ENCODE measurements at places on chromosomes 11 and 22.
A peak's percentile ranks its signal among the peaks of the same experiment; 100 is the strongest.

DNA sequence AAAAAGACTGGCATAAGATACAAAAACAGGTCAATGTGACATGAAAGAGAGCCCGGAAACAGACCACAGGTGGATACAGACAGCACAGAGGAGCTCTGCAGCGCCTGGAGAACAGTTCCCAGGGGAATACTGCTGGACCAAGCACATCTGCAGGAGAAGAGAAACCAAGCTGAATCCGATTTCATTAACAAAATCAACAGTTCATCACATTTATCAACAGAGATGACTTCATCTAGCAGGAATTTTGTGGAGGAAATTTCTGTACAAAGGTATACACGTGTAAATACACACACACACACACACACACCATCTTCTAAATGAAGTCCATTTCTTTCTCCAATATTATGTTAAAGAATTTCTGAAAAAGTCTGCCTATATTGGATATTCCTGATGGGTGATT lies 17.1 kb downstream of the YPEL1 start:
- DNase-seq: no peak

DNA sequence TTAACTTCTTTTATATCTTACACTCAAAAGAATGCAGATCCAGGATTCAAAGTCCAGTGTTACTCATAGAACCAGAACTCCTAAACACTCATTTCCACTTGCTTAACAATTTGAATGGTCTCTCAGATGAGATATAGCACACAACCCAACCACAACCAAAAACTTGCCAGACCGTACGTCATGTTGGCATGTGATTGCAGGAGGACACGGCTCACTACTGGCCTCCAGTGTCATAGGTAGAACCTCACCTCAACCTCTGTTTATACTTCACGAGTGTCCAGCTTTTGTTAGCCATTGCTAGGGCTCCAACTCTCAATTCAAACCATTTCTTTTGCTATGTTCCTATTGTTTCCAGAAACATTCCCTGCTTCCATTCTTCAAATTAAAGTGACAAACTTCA lies 58.5 kb upstream of the PDGFD start:
- no peak for DNase-seq

DNA sequence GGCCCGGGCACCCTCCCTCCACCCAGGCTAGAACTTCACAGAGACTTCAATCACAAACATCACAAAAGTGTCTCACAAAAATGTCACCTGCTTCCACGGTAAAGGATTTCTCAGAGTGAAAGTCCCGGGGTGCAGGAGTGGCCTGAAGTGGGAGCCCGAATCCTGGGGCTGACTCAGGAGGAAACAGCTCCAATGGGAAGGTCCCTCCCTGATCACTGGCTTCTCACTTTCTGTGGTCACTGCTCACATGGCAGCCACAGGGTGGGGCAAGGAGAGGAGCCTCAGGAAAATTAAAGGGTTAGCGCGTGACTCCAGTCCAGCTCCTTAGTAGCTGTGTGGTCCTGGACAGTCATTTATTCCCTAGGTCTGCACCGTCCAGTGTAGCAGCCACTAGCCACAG lies 564.5 kb upstream of the B3GAT1 start:
- no peak for DNase-seq

- DNase-seq: no peak
These were observed 444.4 kb downstream of the BUD13 start for GRCh38 chr11:116328391-116328790.

DNA sequence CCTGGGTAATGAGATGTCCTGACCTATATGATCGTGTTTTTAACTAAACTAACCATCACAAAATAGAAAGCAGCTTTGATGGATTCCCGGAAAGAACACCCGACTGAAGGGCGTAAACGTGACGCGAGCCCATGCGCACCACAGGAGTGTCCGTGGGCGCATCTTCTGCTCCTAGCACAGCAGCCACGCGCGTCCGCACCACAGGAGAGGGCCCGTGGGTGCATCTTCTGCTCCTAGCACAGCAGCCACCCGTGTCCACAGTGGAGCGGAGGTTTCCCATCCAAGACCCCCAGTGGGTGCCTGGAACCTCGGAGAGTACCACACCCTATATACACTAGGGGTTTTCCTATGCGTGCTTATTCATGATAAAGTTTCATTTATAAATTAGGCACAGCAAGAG lies 36.1 kb upstream of the NRIP3 start:
- DNase-seq: no peak

GRCh38 chr11:70577258-70577603 lies 178.9 kb downstream of the CTTN start:
- DNase-seq: no peak

GRCh38 chr11:17116117-17116516 lies 38.6 kb upstream of the RPS13 start:
- no peak for DNase-seq

GRCh38 chr22:17548010-17548755 lies 15.1 kb upstream of the SLC25A18 start:
- no peak for DNase-seq

DNA sequence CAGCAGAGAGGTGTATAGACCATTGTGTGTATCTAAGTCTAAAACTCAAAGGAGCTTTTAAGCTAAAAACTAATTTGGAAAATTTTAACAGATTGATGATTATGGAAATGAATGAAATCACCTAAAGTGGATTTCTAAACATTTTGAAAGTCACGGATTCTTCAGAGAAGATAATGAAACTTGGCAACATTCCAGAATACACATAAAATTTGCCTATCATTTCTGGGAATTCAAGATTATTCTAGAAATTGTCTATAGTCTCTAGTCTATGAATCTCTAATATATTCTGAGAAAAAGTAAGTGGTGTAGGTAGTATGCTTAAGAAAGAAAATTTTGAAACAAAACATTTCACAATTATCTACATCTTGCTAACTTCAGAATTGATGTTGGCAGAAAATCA lies 1117.9 kb upstream of the CNTN5 start:
- DNase-seq: no peak

- no peak for DNase-seq
These were observed 27.8 kb downstream of the AP2A2 start for GRCh38 chr11:953512-953911.

- DNase-seq: no peak
These were observed 581.0 kb upstream of the CHORDC1 start for GRCh38 chr11:90803831-90804230.

DNA sequence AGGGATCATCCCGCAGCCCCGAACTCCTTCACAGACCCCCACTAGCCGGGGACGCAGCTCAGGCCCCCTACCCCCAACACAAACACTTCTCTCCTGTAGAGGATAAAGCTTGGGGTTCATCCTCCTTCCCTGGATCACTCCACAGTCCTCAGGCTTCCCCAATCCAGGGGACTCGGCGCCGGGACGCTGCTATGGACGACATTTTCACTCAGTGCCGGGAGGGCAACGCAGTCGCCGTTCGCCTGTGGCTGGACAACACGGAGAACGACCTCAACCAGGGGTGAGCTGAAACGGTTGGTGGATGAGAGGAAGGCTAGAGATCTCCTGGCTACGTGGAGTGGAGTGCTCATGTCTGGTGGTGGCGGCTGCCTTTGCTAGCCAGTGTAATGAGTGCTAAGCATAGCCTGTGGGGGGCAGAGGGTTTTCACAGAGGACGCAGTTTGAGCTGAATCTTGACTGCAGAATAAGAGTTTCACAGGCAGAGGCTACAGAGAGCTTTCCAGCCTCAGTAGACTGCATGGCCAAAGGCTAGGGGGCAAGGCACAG lies 580 bp downstream of the ILK start:
- no peak for DNase-seq

- DNase-seq: no peak
These were observed 68.8 kb downstream of the CECR2 start for GRCh38 chr22:17438026-17438425.

GRCh38 chr11:89489930-89490329 lies 1.2 kb downstream of the NOX4 start:
- no peak for DNase-seq

DNA sequence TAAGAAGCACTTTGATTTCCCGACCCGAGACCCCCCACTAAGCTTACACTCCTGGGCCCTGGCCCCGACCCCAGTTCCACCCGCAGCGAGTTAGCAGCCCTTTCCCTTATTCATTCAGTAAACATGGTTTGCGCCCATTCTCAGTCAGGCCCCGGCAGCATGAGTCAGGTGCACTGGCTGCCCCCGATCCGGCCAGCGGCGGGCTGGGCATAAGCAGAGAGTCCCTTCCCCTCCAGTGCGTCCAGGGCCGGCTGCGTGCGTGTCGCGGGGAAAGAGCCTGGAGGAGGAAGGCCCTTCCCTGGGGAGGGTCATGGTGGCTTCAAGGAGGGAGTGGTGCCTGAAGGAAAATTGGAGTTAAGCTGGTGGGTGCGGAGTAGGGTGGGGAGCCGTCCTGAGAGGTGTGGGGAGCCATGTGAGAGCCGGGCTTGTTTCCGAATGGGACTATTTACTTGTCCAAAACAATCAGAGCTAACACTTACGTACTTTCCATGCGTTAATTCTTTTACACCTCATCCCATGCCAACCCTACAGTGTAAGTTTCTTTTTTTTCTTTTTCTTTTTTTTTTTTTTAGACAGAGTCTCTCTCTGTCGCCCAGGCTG lies 657 bp downstream of the IGHMBP2 start:
- DNase-seq: no peak

DNA sequence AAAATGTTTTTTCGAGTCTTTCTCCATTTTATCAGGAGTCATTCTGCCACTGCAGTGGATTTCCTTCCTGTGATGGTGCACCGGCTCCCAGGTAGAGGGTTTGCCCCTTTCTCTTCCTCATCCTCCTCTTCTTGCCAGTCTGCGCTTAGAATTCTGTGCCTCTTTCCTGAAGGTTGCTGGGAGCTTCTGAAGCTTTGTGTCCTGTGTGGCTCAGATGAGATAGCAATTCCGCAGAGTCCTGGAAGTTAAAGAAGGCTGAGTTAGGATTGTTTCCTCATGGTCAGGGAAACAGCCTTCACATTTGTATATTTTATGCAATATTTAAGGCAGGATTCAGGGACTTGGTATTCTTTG lies 264 bp downstream of the BCO2 start:
- no peak for DNase-seq

DNA sequence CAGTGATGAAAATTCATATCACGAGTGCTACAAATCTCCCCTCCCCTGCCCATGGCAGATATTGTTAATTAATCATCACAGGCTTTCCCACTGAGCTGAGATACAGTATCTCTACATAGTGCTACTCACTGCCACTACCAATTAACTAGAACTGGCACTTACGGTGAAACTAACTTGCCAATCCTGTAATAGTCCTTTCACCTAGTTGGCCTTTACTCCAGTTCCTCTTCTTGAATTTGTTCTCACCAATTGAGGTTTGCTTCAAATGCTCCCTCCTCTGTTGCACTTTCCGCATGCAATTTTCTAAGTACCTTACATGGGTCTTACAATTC lies 11.9 kb upstream of the PRRG4 start:
- no peak for DNase-seq

DNA sequence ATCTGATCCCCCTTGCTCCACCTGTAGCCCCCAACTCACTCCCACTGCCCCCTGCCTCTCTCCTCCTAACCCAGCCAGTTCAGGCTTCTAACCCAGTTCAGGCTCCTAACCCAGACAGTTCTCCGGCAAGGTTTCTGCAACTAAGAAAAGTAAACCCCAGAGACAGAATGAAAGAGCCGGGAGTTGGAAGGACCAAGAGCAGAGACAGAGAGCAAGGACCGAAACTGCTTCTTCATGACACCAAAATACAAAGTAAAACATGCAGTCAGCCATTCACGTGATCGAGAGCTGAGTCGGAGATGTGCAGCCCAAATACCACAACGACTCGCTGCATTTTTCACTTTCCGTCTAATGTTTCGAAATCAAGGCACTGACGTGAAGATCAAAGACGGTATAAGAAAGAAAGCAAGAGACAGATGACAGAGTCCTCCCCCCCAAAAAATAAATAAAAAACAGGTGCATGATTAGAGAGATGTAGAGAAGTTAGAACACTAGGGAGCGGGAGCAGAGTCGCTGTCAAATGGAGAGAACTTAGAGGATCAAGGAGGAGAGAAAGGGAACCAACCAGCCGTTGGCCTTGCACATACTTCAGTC lies 884 bp downstream of the IL10RA start:
- peak; percentile 56 for DNase-seq

DNA sequence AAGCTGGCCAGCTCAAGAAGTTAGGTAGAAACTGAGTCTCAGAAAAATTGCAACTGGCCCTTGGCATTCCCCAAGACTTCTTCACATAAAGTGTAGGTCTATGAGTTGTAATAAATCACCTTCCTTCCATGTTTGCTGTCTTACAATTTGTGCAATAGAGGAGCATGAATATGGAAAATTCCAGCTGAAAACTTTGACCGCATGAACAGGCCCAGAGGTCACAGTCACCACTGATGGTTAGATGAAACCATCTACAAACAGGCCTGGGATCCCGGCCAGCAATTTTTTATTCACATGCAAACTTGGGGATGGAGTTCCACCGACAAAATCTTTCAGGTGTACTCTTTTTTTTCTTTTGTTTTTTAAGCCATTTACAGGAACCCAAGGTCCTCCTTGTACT lies 88.1 kb downstream of the SERGEF start:
- DNase-seq: no peak

DNA sequence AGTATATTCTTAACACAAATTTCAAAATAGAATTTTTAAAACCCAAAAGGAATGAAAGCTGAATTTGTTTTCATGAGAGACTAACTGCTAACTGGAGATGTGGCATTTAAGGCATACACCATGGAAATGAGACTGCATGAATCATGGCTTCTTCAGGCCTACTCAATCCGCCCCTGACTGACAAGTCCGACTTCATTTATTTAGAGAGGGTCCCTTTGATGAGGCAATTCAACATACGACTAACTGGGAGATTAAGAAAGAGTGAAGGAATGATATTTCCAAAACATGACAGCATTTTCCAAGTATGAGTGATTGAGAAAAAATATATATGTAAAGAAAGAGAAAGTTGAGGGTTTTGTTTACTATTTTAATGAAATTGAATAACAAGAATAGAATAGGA lies 720.1 kb downstream of the DLG2 start:
- no peak for DNase-seq
